ENCODE measurements at places on chromosomes 7 and 10.

GRCh38 chr10:15419279-15419874 lies 48.3 kb upstream of the FAM171A1 start:
- DNase-seq: no peak

DNA sequence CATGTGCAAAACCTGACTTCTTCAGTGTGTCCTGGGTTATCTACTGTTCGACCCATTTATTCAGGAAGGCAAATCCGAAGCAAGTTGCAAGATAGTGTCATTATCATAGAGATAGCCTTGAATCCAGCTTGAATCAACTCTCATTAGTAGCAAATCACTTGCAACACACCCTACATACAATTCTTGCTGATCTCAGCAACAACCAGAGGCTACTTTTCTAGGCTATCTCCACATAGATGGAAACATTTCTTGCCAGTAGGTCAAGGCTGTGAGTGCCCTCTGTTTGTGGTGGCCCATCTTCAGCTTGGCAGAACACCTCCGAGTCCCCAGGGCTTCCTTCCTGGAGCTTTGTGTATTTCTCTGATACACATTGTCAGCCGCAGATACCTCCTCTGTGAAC lies 12.0 kb downstream of the UBTD1 start:
- DNase-seq: no peak

- DNase-seq: no peak
Observed at GRCh38 chr10:69732147-69732825, 69.4 kb upstream of the COL13A1 start.

GRCh38 chr7:131235489-131236317 lies 92.0 kb upstream of the MKLN1 start:
- DNase-seq: no peak

Data from NCI-H1105 treated with DMSO at 0.1 percent for 48 hours (cell line).